ENCODE measurements at places on chromosomes 3 and 15. TPM values are rescaled to one million over a fixed set of nuclear protein-coding genes. Genes with fewer than 3 reads are reported as not detected.

Gene AGBL1
- not detected for total RNA-seq

Gene SNX33
- 22.1 TPM for total RNA-seq

Gene SLCO2A1
- not detected for total RNA-seq

Gene CYP1A1
- not detected for total RNA-seq

Gene GOLGA6L2
- not detected for total RNA-seq

Gene WDR76
- 11.5 TPM for total RNA-seq

Gene TMEM207
- total RNA-seq = not detected

Gene ALDH1A2
- 0.30 TPM for total RNA-seq

Gene AQP9
- not detected for total RNA-seq

Gene SRP14
- 129 TPM for total RNA-seq
